ENCODE measurements at places on chromosomes 5 and 9. TPM values are rescaled to one million over a fixed set of nuclear protein-coding genes. Genes with fewer than 3 reads are reported as not detected.

DNA sequence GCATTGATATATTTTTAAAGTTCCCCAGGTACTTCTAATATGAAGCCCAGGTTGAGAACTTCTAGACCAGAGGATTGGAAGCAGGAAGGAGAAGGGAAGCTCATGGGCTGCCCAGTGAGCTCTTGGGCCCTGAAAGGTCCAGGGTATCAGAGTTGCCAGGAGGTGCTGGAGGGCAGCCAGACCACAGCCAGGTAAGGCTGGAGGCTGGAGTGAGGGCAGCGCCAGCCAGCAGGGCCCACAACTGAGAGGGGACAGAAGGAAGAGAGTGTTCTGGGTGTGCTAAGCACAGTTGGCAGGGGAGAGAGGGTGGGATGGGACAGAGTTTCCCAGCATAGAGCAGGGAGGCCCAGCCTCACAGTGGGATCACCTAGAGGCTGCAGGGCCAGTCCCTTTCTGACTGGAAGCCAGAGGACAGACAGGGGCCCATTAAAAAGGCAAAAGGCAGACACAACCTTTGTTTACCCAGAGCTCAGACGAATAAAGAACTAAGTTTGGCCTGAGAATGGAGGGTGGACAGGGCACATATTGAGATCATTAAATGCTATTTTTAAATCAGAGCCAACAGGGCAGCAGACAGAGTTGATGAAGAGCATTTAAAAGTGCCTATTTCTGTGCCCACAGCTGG is 94.9 kb downstream of the PDE8B start:
- no peaks in the 10 kb centered on the region for H3K4me1 ChIP-seq
- no peaks in the 10 kb centered on the region for H3K27me3 ChIP-seq
- H3K27ac ChIP-seq, result no peak overlapping the region

The ZNF658 gene
- total RNA-seq, result 2.9 TPM

- no peaks in the 10 kb centered on the region for H3K36me3 ChIP-seq
- no peaks in the 10 kb centered on the region for H3K27me3 ChIP-seq
- H3K4me1 ChIP-seq, result no peaks in the 10 kb centered on the region
Observed at GRCh38 chr5:40999966-41000365, 71.2 kb downstream of the MROH2B start.

The SLCO6A1 gene
- total RNA-seq, result not detected

DNA sequence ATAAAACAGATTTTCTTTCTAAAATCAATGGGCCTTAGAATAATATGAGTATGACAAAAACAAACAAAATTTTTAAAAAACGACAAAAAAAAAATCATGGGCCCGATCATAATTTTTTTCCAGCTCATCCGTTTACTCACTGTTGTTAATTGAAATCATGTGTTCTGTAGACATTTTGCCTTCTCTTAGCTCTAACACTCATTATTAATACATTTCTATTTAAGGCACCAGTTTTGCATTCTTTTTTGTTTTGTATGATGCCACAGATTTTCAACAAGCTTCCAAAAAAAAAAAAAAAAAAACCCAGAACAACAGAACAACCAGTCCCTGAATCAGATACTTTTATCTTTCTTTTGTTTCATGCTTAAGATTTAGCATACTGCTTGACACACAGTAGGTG is 86.4 kb downstream of the PRLR start:
- no peak overlapping the region for H3K27ac ChIP-seq
- no peaks in the 10 kb centered on the region for H3K27me3 ChIP-seq

- H3K27me3 ChIP-seq, result no peaks in the 10 kb centered on the region
- no peaks in the 10 kb centered on the region for H3K36me3 ChIP-seq
- DNase-seq, result no peak
Observed at GRCh38 chr5:152542741-152543140, 137.7 kb upstream of the NMUR2 start.

The LVRN gene
- 0.28 TPM for total RNA-seq

GRCh38 chr5:91495699-91496098 is 112.6 kb upstream of the ARRDC3 start:
- H3K27me3 ChIP-seq, result no peaks in the 10 kb centered on the region
- no peak overlapping the region for H3K27ac ChIP-seq

GRCh38 chr5:36772276-36773140 is 104.1 kb upstream of the NIPBL start:
- no peak for DNase-seq
- H3K4me3 ChIP-seq, result no peak overlapping the region
- no peaks in the 10 kb centered on the region for H3K4me1 ChIP-seq
- H3K27me3 ChIP-seq, result peaks cover 3% of the 10 kb centered on the region
- H3K36me3 ChIP-seq, result no peaks in the 10 kb centered on the region

The ENTPD2 gene
- total RNA-seq, result not detected

DNA sequence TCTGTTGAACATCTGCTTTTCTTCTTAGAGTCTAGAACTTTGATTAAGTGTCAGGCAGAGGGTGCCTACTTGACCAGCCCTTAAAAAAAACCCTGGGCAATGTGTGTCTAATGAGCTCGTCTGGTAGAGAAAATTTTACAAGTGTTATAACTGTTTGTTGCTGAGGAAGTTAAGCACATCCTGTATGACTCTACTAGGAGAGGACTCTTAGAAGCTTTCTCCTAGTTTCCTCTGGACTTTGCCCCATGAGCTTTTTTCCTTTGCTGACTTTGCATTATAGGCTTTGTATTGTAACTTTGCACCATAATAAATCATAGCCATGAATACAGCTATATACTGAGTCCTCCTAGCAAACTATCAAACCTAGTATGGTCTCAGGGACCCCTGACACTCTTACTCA is 39.4 kb downstream of the GNG10 start:
- no peaks in the 10 kb centered on the region for H3K36me3 ChIP-seq
- peaks cover 14% of the 10 kb centered on the region for H3K4me1 ChIP-seq
- H3K4me3 ChIP-seq, result no peak overlapping the region

The CNTNAP3 gene
- 19.4 TPM for total RNA-seq

- no peak overlapping the region for H3K4me3 ChIP-seq
- H3K27ac ChIP-seq, result no peak overlapping the region
- H3K4me1 ChIP-seq, result no peaks in the 10 kb centered on the region
- DNase-seq, result no peak
- no peaks in the 10 kb centered on the region for H3K36me3 ChIP-seq
Observed at GRCh38 chr5:43138512-43138893, 17.8 kb downstream of the ZNF131 start.

GRCh38 chr9:20478786-20479185 is 143.5 kb downstream of the MLLT3 start:
- H3K27ac ChIP-seq, result no peak overlapping the region
- no peak overlapping the region for H3K4me3 ChIP-seq
- H3K27me3 ChIP-seq, result peaks cover 3% of the 10 kb centered on the region
- H3K4me1 ChIP-seq, result no peaks in the 10 kb centered on the region

The IL3 gene
- not detected for total RNA-seq

GRCh38 chr5:14171046-14171445 is 27.9 kb downstream of the TRIO start:
- no peaks in the 10 kb centered on the region for H3K36me3 ChIP-seq
- H3K4me1 ChIP-seq, result peaks cover 65% of the 10 kb centered on the region
- no peak overlapping the region for H3K4me3 ChIP-seq
- no peak overlapping the region for H3K27ac ChIP-seq
- H3K27me3 ChIP-seq, result no peaks in the 10 kb centered on the region
- no peak for DNase-seq

DNA sequence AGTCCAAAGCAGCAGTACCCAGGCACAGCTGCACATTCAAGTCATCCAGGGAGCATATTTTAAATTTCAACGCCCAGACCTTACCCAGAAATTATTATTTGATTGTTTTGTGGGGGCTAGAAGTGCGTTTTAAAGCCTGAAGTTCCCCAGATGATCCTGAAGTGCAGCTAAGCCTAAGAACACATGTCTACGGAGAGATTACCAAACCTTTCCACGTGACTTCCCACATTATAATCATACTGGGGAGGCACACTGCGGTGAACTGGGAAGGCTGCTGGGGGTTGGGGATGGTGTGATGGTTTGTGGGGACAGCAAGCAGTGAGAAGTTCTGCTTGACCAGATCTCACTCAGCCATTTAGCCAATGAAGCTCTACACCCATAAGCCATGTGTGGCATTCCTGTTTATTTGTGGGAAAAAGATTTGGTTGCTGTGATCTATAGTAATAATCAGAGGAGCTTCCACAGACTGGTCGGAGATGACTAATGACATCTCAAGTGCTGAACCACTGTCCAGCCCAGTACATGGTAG is 93.4 kb upstream of the CDH6 start:
- H3K4me1 ChIP-seq, result no peaks in the 10 kb centered on the region
- H3K36me3 ChIP-seq, result no peaks in the 10 kb centered on the region
- DNase-seq, result no peak
- no peak overlapping the region for H3K27ac ChIP-seq

GRCh38 chr5:53350368-53350767 is 130.1 kb upstream of the FST start:
- H3K27ac ChIP-seq, result no peak overlapping the region
- no peak for DNase-seq
- H3K36me3 ChIP-seq, result no peaks in the 10 kb centered on the region
- H3K4me3 ChIP-seq, result no peak overlapping the region
- no peaks in the 10 kb centered on the region for H3K27me3 ChIP-seq

DNA sequence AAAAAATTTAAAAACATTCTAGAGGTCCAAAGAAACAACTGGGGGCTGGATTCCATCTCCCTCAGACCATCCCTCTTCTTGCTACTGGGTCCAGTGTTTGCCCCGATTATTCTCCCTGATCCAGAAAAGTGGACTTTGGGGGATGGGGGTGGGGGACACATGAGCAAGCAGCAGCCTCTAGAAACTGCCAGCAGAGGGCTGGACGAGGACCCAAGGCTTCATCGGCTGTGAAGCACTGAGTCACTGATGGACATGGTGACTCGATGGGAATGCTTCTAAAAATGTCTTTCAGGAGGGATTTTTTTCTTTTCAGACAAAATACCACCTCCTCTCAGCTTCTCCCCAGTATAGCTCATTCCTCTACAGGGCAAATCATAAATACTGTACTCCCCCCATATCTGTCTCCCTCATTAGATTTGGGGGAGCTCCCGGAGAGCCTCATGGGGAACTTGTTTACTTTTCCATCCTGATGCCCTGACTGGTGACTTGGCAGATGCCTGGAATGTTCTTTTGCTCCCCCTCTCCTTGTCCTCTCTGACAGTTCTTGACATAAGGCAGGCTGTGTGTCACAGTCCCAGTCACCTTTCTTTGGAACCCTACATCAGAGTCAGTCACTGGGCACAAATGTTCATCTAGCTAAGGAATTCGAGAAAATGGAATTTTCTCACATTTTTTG is 67.2 kb upstream of the STC2 start:
- no peaks in the 10 kb centered on the region for H3K4me1 ChIP-seq
- no peaks in the 10 kb centered on the region for H3K36me3 ChIP-seq
- no peaks in the 10 kb centered on the region for H3K27me3 ChIP-seq
- no peak overlapping the region for H3K27ac ChIP-seq

GRCh38 chr9:33860200-33860871 is 43.4 kb downstream of the UBE2R2 start:
- H3K27me3 ChIP-seq, result no peaks in the 10 kb centered on the region
- no peak overlapping the region for H3K4me3 ChIP-seq
- no peak for DNase-seq
- H3K27ac ChIP-seq, result peak overlapping the region; percentile 7

The PDCD1LG2 gene
- 9.5 TPM for total RNA-seq

The WDR38 gene
- not detected for total RNA-seq

DNA sequence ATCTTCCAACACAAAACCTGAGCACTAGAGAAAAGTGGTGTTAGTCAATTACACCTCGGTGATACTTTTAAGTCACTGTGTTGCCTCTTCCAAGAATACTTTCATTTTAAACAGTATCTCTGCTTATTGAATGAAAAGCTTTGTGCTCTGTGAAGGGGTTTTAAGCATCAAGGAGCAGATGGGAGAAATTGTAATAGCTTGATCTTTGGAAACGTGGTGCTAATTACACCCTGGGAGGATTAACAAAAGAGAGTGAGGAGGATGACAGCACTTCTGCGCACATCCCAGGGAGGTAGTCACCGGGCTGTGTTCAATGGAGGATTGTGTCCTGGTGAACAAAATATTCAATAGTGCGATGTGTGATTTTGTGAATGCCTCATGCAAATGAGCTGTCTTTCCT is 477.4 kb upstream of the ADAMTS16 start:
- H3K4me3 ChIP-seq, result no peak overlapping the region
- H3K27ac ChIP-seq, result no peak overlapping the region
- H3K27me3 ChIP-seq, result no peaks in the 10 kb centered on the region
- no peaks in the 10 kb centered on the region for H3K4me1 ChIP-seq

- no peaks in the 10 kb centered on the region for H3K4me1 ChIP-seq
- peaks cover 6% of the 10 kb centered on the region for H3K27me3 ChIP-seq
- no peak for DNase-seq
- no peaks in the 10 kb centered on the region for H3K36me3 ChIP-seq
Observed at GRCh38 chr5:167570431-167570830, 721.0 kb upstream of the WWC1 start.

The C9orf153 gene
- 0.66 TPM for total RNA-seq

DNA sequence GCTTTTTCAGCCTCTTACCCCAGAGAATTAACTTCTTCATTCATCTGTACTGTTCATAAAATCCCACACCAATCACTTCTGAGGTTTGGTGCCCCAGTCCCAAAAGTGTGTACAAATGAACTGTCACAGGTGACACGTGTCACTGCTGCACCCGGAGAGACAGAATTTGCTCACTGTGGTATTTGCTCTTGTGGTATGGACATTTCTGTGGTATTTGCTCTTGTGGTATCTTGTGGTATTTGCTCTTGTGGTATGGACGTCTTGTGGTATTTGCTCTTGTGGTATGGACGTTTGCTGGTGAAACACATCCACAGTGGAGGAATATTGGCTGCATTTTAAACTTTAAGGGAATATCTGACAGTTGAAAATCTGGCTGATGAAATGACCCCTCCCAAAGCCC is 214.9 kb upstream of the DAP start:
- H3K36me3 ChIP-seq, result no peaks in the 10 kb centered on the region
- DNase-seq, result no peak
- no peaks in the 10 kb centered on the region for H3K4me1 ChIP-seq
- no peaks in the 10 kb centered on the region for H3K27me3 ChIP-seq

- no peaks in the 10 kb centered on the region for H3K27me3 ChIP-seq
- no peak overlapping the region for H3K27ac ChIP-seq
- no peaks in the 10 kb centered on the region for H3K36me3 ChIP-seq
Observed at GRCh38 chr9:78525986-78526560, 229.1 kb downstream of the PSAT1 start.

DNA sequence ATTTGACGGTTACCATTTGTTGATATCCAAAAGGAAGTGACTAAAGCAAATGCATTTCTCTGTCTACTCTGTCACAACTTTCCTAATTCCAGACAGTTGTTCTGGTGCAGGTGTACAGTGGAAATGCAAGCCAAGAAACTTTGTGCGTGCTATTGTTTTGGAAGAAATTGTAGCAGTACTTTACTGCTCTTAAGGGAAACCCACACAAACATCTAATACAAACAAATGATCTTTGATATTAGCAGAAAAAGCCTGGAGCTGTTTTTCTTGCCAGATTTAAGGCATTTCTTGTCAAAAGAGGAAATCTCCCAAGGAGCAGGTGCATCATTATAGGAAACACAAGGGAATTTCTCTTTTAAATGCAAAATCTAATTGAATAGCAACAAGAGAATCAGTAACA is 2.0 kb downstream of the SNCAIP start:
- no peaks in the 10 kb centered on the region for H3K27me3 ChIP-seq
- peak; percentile 58 for DNase-seq
- no peaks in the 10 kb centered on the region for H3K36me3 ChIP-seq
- H3K4me1 ChIP-seq, result peaks cover 25% of the 10 kb centered on the region
- H3K4me3 ChIP-seq, result peak overlapping the region; percentile 6

The PRR7 gene
- total RNA-seq, result 6.5 TPM

GRCh38 chr9:37910271-37910670 is 6.3 kb upstream of the SLC25A51 start:
- no peaks in the 10 kb centered on the region for H3K27me3 ChIP-seq
- H3K36me3 ChIP-seq, result no peaks in the 10 kb centered on the region
- DNase-seq, result no peak
- no peak overlapping the region for H3K4me3 ChIP-seq
- no peak overlapping the region for H3K27ac ChIP-seq
- no peaks in the 10 kb centered on the region for H3K4me1 ChIP-seq

All from endothelial cell of umbilical vein (primary cell).